Stimulated activated CD4-positive, alpha-beta T cell treated with anti-CD3 and anti-CD28 coated beads, Interleukin-1b, Interleukin-23, amount 100 ng/mL, for 48 hours (primary cell): ENCODE measurements at places on chromosomes 11 and 22.

DNA sequence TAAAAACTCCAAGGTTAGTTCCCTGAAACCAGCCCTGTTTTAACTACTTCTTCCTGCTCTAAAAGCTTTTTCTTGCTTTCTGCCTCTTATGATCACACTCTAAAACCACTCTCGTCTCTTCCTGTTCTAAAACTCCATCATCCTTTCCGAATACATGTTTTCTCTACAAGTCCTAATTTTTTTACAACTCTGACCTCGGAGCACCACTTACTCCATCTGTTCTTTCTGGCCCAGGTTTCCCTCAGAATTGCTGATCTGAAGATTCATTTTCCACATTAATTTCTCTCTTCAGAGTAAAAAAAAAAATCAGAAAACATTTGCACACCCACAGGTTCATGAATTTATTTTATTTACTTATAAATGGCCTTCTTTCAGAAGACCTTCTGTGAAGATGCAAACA is 265.7 kb upstream of the CADM1 start:
- DNase-seq: no peak

- no peak for DNase-seq
Measured at GRCh38 chr22:46030231-46030880, 53.4 kb upstream of the WNT7B start.

- DNase-seq: no peak
Measured at GRCh38 chr11:57604296-57605027, 7.0 kb downstream of the SERPING1 start.

DNA sequence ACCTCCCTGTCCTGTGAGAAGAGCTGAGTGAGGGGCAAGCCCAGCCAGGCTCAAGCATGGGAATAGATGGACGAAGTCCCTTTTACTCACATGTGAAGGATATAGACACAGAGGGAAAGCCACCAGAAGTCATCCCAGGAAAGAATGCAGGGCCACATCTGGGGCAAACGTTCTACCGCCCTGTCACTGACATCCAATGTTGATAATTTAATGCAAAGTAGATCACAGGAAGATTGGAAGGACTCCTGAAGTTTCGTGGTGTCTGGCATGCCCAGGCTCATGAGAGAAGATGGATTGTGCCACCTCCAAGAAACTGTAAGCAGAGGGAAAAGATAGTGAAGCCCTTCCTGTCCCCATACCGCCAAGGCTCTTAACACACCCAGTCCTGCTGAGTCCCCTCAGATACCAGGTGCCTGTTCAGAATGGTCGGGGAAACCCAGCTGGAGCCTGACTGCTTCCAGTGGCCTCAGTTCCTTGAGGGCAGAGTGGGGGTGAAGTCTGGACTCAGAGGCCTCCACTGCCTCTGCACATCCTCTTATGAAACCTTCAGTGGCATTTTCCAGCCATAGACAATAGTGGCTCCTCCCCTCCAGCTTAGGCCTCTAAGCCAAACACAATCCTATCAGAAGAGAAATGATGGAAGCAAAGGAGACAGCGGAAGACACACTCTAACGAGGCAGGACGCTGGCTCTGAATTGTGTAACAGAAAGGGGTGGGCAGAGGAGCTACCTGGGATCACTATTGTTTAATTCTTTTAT is 7.5 kb upstream of the STK33 start:
- no peak for DNase-seq

DNA sequence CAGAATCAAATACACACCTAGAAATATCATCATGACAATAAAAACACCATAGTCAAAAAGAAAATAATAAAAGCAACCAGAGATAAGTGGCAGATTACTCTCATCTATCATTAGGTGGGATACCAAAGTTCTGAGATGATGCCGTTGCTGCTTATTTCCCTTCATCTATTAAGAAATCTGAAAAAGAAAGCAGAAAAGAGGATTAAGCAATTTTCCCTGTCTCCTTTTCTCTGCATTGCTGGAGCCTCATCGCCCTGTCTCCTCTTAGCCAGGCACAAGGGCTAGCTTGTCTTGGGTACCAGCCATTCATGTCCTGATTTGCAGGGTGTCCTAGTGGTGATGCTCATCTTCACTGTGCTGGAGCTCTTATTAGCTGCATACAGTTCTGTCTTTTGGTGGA is 3.9 kb upstream of the MS4A14 start:
- DNase-seq: no peak

- DNase-seq: no peak
Measured at GRCh38 chr11:93849751-93850593, 446 bp downstream of the VSTM5 start.

DNA sequence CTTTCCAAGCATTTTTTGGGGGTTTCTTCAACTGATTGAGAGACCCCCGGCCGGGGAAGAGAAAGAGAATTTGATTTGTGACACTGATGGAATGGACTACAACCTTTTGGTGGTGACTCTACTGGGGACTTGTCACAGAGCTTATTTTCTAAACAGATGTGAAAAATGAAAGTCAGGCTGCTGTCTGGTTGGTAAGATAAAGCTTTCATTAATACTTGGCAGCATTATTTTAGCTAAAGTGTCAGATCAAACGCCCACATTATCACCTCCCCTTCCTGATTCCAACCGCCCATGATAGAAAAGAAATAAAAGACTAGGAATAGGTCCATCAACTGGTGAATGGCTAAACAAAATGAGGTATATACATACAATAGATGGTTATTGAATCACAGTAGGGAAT is 45.6 kb upstream of the EHF start:
- no peak for DNase-seq

DNA sequence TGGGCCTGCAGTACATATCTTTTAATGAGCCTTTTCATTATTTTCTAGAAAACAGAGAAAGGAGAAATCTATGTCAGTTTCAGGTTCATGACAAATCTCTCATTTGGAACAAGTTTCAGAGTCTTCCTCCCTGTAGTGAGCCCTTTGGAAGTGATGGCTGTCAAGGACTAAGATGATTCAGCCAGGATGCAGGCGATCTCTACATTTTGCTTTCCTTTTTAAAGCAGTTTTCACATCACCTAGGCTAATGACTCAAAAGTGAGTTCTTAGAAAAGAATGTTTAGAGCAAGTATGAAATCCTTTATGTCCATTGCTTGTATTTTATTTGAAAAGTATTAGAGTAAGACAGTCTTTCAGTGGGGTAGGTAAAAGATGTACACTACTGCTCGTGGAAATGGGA is 130.1 kb downstream of the TRPC6 start:
- DNase-seq: no peak

- DNase-seq: no peak
Measured at GRCh38 chr22:48098921-48099245, 1336.4 kb downstream of the TBC1D22A start.

- no peak for DNase-seq
Measured at GRCh38 chr11:47415949-47416472, 7.6 kb downstream of the SLC39A13 start.

DNA sequence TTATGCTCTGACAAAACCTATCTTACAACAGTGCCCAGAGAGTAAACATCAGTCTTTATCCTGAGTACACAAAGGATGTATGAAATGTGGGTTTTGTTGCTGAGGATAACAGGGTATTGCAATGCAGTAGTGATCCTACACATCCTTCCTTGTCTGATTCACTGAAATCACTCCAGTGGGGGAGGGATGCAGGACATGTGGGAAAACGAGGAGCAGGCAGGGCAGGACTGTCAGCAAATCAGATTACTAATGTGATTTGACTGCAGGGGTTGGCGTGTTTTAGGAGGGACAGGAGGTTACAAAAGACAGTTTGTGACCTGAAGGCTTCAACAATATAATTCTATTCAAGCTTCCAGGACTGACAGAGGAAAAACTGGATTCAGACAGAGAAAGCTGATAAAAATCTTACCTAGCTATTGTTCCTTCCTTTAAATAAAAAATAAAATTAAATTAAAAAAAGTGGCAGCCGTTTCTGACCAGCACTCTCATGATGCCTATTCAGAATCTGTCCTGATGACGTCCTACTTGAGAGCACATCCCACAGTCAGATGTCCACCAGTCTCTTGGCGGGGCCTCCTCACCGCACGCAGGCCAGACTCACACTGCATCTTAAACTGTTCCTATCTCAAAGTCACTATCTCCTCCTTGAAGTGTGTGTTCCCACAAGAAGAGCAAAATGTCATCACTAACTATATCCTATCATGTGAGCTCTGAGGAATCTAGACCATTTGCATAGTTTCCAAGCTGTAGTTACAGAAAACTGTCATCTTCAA is 50.6 kb upstream of the MN1 start:
- DNase-seq: no peak
